ENCODE measurements at places on chromosomes 1 and 21.
A peak's percentile ranks its signal among the peaks of the same experiment; 100 is the strongest.

GRCh38 chr1:16374266-16374665 lies 7.2 kb downstream of the SZRD1 start:
- no peak overlapping the region for H3K27ac ChIP-seq
- peaks cover 9% of the 10 kb centered on the region for H3K4me1 ChIP-seq
- H3K4me3 ChIP-seq, result no peak overlapping the region
- H3K36me3 ChIP-seq, result peaks cover 5% of the 10 kb centered on the region
- no peaks in the 10 kb centered on the region for H3K27me3 ChIP-seq
- no peak for DNase-seq

GRCh38 chr1:210264496-210265380 lies 32.1 kb downstream of the SERTAD4 start:
- H3K27ac ChIP-seq, result no peak overlapping the region
- H3K36me3 ChIP-seq, result no peaks in the 10 kb centered on the region
- no peak overlapping the region for H3K4me3 ChIP-seq
- 0 out of 2 replicates have a peak, but pooled peaks cover 2% of the 10 kb centered on the region for H3K27me3 ChIP-seq
- DNase-seq, result no peak

DNA sequence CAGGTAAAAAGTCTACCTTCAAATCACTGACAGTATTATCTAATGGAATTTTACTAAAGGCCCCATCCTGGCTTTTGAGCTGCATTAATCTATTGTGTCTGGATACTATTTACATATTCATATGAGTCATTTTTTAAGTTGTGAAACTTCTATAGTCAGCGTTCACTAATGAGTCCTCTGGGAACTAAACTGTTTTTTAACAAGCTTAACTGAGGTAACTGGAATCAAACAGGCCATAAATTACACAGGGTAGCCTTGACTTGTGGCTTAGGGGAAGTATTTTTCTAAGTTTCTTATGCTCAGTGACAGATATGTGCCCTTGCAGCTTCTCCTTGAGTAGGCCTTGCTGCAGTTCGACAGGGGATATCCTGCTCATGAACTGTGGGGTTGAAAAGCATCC lies 68.8 kb downstream of the JMJD4 start:
- no peaks in the 10 kb centered on the region for H3K36me3 ChIP-seq
- H3K4me1 ChIP-seq, result no peaks in the 10 kb centered on the region
- H3K4me3 ChIP-seq, result no peak overlapping the region
- no peak overlapping the region for H3K27ac ChIP-seq
- DNase-seq, result no peak
- H3K27me3 ChIP-seq, result no peaks in the 10 kb centered on the region

- peaks cover 10% of the 10 kb centered on the region for H3K4me1 ChIP-seq
- no peaks in the 10 kb centered on the region for H3K36me3 ChIP-seq
- H3K27ac ChIP-seq, result peak overlapping the region; percentile 83
- H3K27me3 ChIP-seq, result no peaks in the 10 kb centered on the region
- peak overlapping the region; percentile 79 for H3K4me3 ChIP-seq
Measured at GRCh38 chr1:66925944-66926343, 1.2 kb downstream of the MIER1 start.
